Iris pigment epithelial cell (primary cell): ENCODE measurements at places on chromosomes 2 and 18.

- no peak for DNase-seq
Measured at GRCh38 chr18:21261352-21261751, 19.3 kb downstream of the GREB1L start.

DNA sequence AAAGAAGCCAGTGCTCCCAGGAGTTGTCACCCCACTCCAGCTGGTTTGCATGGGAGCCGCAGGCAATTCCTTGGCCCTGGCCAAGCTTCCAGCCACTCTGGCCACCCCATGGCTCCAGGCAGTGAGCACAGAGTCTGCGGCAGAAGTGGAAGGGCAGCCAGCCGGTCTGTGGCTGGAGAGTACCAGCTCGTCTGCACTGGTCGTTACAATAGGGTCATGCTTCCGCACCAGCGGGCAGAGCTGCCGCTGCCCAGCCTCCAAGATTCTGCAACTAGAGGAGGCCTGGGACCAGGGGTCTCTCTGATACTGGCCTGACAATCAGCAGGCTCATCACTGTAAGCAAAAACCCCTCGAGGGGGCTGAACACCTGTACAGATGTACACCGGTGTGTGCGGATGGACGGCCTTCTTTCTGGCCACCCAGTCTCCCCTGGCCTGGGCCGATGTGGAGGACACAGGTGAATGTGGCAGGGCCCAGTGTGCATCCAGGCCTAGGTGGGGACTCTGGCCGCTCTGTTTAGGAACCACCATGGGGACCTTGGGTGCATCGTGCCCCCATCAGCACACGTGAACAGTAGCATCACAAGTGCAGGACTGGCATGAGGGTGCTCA, 51.9 kb upstream of the ODC1 start:
- no peak for DNase-seq

- no peak for DNase-seq
Measured at GRCh38 chr2:181566334-181567032, 90.4 kb downstream of the CERKL start.

- peak; percentile 45 for DNase-seq
Measured at GRCh38 chr2:102708847-102709559, 52.8 kb upstream of the TMEM182 start.

GRCh38 chr2:16326711-16327300, 338.8 kb downstream of the CYRIA start:
- no peak for DNase-seq

GRCh38 chr2:241739651-241740050, 5.2 kb downstream of the D2HGDH start:
- peak; percentile 65 for DNase-seq

DNA sequence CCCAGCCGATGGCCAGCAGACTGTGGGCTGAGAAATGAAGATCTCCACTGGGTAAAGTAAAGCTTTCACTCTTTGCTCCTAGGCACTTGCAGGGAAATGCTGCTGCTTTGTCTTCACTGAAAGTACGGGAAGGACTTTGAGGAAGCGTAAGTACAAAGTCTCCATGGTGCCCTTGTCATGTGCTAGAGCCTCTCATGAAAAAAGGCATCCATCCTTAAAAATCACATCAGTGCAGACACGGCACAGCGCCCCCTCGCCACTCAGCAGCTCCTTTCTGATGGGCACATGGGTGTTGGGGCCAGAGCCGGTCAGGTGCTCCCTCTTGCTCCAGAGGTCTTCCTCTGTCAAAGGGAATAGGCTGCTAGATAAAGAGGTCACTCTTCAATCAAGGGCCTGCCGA, 109.0 kb upstream of the STPG4 start:
- DNase-seq: no peak

- no peak for DNase-seq
Measured at GRCh38 chr2:27263287-27264252, 723 bp upstream of the SLC30A3 start.

DNA sequence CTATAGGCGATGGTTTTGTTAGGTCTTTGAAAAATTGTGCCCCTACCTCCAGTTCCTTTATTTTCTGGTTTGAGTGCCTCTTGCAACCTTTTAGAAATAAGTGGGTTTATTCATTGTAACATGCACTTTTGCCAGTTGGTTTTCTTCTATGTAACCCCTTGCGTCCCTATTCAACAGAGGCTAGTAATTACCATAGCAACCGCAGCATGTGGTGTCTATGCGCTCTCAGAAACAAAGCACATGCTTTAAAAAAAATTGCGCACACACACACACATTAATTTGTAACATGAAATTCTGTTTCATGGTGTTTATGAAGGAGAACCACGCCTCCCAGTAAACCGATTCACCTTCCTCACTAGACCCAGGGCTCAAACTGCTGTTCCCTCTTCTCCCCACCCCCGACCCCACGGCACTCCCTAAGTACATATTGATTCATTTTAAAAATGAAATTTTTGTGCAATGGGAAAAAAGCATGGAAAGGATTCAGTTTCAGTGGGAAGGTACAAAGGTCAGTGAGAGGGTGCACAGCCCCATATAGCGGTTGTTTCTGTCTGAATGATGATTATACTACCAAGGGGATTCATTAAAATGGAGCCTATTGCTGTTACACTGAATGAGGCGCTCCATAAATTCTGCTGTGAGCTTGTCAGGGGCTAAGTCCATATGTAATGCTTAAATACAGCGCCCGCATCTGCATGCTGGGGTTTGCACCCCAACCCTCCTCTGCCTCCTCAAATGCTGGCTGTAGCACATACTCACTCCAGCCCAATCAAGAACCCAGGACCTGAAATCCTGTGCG, 206.9 kb downstream of the ICOS start:
- DNase-seq: no peak

GRCh38 chr18:50802141-50802540, 17.7 kb downstream of the MRO start:
- DNase-seq: no peak

DNA sequence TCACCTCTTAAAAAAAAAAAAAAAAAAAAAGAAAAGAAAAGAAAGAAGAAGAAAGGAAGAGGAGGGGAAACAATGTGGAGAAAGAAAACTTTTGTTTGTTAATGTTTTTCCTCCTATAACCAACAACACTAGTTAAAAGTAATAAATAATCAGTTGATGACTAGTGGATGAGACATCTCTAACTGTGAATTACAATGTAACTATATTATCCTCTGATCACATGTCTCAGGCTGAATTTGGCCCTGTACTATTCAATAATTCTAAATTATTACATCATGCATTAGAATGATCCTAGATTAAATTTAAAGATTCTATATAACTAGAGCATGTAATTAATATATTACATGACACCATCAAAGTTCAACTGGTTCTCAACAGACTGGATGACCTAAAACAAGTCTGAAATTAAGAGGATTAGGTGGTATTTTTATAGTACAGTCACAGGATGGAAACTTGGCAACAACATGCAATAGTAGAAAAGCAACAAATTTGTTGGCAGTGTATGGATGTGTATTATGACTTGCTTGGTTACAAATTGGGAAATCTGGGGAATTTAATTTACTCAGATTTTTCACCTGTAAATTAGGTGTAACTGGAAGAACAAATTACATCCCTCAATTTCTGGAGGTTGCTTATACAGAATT, 269.3 kb upstream of the SETBP1 start:
- DNase-seq: no peak

DNA sequence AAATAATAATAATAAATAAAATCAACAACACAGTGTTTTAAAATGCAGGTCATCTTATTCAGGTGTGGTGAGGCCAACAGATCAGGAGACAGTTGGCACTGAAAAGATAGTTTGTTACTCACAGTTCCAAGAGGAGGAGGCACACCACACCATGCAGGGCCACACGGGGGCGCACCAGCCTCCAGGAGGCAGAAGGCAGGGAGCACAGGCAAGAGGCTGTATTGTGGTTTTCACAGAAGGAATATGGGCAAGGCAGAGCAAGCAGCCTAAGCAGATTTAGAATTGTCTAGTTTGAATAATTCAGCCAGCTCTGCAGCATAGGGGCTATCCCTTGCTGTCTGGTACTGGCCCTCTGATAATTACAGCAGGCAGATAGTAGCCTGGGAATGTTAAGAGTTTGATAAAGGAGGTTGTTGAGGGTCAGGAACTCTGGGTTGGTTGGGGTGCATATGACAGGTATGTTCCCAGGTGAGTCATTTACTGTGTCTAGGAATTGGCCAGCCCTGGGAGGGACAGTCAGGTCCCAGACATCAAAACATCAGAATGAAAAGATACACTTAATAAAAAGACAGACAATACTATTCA, 31.3 kb downstream of the KIAA2012 start:
- peak; percentile 71 for DNase-seq

- no peak for DNase-seq
Measured at GRCh38 chr2:204293884-204294747, 251.2 kb upstream of the PARD3B start.

GRCh38 chr2:148968776-148969319, 69.7 kb upstream of the LYPD6B start:
- no peak for DNase-seq

- DNase-seq: peak; percentile 81
Measured at GRCh38 chr2:46299365-46300263, 2.4 kb downstream of the EPAS1 start.

DNA sequence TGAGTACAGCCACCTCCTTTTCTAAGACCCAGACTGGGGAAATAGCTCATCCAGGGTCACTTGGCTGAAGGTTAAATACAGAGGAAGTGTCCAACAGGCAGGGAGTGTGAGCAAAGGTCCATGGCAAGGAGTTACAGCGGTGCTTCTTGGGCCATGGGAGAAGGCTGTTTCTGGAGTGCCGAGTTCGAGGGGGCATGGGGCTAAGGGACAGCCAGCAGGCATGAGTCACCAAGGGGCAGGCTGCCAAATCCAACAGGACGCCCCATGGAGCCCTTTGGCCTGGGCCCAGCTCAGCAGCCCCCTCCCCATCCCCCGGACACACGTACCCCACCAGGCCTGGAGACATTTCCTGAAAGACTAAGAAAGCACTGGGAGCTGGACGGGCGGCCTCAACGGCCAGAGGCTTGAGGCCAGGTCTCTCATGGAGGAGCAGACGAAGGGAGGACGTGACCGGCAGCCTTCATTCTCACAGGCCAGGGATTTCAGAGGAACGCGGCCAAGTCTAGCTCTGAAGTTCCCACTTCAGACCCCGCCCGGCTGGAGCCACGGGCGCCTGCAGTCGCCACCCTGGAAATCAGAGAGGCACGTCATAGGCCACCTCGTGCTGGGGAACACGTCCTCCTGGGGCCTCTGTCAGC, 160.4 kb downstream of the SMAD7 start:
- no peak for DNase-seq

- no peak for DNase-seq
Measured at GRCh38 chr2:119673796-119674195, 5.2 kb upstream of the TMEM177 start.

- DNase-seq: no peak
Measured at GRCh38 chr2:224056889-224057288, 17.8 kb upstream of the SERPINE2 start.

DNA sequence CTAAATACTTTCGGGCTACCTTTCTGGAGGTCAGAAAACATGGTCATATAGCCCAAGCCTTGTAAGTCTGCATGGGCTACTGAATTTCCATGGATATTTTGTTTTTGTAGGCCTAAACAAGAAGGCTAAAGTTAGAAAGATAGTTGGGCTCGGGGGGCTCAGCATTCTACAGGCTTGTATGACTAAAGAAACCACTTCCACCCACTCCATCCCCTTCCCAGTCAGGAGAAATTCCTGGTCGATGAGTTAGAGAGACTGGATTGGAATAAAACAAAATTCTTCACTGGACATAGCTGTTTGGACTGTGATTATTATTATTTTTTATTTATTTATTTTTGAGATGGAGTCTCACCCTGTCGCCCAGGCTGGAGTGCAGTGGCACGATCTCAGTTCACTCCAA, 539.4 kb upstream of the TNP1 start:
- peak; percentile 51 for DNase-seq

DNA sequence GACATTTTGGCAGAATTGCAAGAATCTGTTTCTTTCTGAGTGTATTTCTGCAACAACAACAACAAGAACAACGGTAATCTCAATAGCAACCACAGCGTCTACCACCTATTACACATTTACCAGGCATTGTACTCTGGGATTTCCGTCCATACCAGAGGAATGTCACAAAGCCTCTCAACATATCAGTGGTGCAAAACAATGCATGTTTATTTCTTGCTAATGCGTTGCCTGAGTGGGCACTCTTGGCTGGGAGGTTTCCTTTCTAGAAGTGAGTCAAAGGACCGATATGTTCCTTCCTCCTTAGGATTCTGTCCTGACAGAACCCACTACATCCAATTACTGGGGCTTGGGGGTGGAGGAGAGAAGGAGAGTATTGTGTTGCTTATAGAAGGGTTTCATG, 585.6 kb downstream of the TSN start:
- peak; percentile 1 for DNase-seq

DNA sequence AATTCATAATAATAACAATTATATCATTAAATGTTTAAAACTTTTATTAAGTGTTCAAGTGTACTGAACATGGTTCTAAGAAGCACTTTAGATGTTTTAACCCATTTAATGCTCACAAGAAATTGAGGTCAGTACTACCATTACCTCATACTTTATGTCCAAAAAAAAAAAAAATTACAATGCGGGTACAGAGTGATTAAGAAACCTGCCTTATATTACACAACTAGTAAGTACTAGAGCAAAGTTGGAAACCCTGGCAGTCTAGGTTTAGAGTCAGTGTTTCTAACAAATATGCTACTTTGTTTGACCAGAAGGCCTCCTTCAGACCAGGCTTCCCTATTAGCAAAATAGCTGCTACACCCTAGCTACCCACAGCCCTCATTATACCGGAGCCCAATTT, 28.5 kb downstream of the PLEKHM3 start:
- DNase-seq: no peak

DNA sequence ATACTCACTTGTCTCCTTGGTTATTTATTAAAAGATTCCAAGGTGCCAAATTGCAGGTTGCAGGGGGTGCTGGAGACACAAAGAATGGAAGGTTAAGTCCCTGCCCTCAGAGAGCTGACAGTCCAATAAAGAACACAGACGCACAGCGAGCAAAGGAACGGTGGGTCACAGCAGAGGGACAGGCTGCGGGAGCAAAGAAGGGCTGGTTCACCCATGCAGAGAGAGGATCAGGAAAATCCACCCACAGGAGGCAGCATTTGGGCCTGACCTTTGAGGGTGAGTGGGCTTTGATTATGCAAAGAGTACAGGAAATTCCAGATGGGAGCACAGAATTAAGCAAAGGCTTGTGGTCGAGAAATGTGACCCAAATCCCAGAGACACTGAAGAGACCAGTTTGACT, 45.0 kb downstream of the ZBTB7C start:
- no peak for DNase-seq

- DNase-seq: peak; percentile 73
Measured at GRCh38 chr2:110157153-110157793, 41.7 kb upstream of the MALL start.
